Mammary epithelial cell (primary cell): ENCODE measurements at places on chromosomes 5 and 9. TPM values are rescaled to one million over a fixed set of nuclear protein-coding genes. Genes with fewer than 3 reads are reported as not detected.

The PCDHA3 gene
- not detected in 2 replicates for total RNA-seq

The TMEM252 gene
- total RNA-seq: not detected

The C5orf58 gene
- total RNA-seq: not detected in 2 replicates

The IFNK gene
- total RNA-seq: not detected in 2 replicates

The SPINK13 gene
- not detected for total RNA-seq

The PRR16 gene
- total RNA-seq: 0.56 and 1.3 TPM in 2 replicates

The AOPEP gene
- total RNA-seq: 80.7 TPM

The CDX1 gene
- not detected in 2 replicates for total RNA-seq

The IPO11 gene
- total RNA-seq: 45.2 and 46.1 TPM in 2 replicates

The LCN1 gene
- total RNA-seq: not detected

The RNF208 gene
- total RNA-seq: 1.0 and 2.8 TPM in 2 replicates

The ANKRD31 gene
- 0.26 and 0.51 TPM in 2 replicates for total RNA-seq

The FAM78A gene
- total RNA-seq: 0.35 and 0.42 TPM in 2 replicates

The IFNA21 gene
- not detected for total RNA-seq

The MEIKIN gene
- total RNA-seq: not detected in 2 replicates

The FGF1 gene
- total RNA-seq: 3.1 and 7.9 TPM in 2 replicates
